ENCODE measurements at places on chromosomes 3 and 15. TPM values are rescaled to one million over a fixed set of nuclear protein-coding genes. Genes with fewer than 3 reads are reported as not detected.

The APBA2 gene
- 12.7 TPM for total RNA-seq

The SAXO2 gene
- total RNA-seq: 1.2 TPM

The PFN2 gene
- 179 TPM for total RNA-seq

The DYNLT2B gene
- total RNA-seq: 13.0 TPM

The ITGB5 gene
- 139 TPM for total RNA-seq

The TIGIT gene
- not detected for total RNA-seq

The TUSC7 gene
- total RNA-seq: not detected

The TTLL13 gene
- 0.14 TPM for total RNA-seq

The KLHL24 gene
- total RNA-seq: 40.1 TPM

All from astrocyte (in vitro differentiated cells and primary cell).